ENCODE measurements at places on chromosomes 6 and 20.
A peak's percentile ranks its signal among the peaks of the same experiment; 100 is the strongest.

DNA sequence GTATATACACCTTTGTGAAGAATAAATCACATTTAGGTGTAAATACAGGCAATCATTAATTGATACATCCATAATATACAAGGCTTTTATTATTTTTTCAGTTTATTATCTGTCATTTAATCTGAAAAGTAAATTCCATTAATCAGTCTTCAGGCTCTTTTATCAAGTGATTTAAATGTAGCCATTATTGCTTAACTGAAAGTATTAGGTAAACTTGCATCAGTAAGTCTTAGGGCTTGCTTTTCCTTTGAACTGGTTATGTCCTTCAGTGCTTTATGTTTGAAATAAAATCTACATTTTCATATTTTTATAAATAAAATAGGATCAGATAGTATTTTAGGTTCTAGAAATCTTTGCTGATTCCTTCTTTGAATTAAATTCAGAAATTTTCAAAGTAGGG lies 4.1 kb downstream of the TPBG start:
- no peak for DNase-seq

- DNase-seq, result no peak
These were observed 132.5 kb downstream of the EPM2A start for GRCh38 chr6:145602726-145603326.

GRCh38 chr6:148383658-148384368 lies 41.2 kb downstream of the SASH1 start:
- DNase-seq, result no peak

DNA sequence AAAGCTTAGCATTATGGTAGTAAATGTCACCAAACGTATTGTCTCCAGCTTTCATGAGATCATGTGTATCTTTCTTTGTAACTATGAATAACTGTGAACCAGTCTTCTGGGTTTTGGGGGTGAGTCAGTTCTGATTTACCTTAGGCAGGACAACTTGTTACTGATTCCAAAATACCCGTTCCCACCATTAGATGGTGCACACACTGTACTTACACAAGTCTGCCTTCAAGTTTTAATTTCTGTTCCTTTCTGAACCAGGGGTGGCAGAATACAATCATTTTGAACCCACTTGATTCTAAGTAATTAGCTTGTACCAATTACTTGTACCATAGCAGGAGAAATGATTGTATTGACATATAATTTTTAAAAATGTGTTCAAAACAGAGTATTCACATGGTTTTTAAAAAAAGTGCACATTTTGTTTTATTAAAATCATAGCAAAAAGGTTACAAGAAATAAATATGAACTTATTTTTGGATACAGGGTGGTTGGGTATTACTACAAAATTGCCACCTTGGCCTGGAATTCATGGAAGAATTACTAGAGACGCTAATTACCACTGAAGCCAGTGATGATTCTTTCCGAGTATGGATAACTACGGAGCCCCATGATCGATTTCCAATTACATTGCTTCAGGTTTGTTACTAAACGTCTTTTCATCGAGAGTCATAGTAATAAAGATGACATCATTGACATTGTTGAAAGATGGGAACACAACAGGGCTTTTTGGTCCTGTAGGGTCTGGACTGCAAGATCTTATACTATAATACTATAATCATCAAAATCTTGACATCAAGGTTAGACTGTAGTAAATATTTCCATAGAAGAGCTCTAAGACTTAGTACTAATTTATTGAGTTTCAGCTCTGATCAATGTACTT lies 75.2 kb upstream of the GLP1R start:
- DNase-seq, result peak; percentile 87

GRCh38 chr6:125577124-125577662 lies 172.2 kb upstream of the HEY2 start:
- no peak for DNase-seq

DNA sequence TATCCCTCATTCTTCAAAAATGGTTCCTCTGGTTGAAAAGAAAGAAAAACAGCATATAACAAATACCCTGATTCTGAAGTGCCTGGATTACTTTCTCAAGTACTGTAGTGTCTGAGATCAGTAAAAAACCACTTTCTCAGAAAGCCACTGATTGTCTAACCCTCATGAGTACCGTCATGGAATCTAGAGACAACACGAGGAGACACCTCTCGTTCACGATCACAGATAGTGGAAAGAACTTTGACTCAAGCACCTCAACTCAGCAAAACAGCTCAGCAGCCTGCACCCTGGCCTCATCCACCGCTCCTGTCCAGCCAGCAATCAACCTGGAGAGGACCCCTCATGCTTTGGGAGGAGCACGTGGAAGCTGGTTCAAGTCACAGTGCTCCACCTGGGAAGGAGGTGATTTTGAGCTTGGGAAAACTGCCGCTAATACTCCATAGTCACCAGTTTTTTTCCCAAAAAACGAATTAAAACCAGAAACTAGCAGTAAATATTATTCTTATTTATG lies 1.0 kb downstream of the SCML4 start:
- DNase-seq, result no peak

- no peak for DNase-seq
These were observed 702 bp upstream of the TNFAIP3 start for GRCh38 chr6:137866200-137866913.

DNA sequence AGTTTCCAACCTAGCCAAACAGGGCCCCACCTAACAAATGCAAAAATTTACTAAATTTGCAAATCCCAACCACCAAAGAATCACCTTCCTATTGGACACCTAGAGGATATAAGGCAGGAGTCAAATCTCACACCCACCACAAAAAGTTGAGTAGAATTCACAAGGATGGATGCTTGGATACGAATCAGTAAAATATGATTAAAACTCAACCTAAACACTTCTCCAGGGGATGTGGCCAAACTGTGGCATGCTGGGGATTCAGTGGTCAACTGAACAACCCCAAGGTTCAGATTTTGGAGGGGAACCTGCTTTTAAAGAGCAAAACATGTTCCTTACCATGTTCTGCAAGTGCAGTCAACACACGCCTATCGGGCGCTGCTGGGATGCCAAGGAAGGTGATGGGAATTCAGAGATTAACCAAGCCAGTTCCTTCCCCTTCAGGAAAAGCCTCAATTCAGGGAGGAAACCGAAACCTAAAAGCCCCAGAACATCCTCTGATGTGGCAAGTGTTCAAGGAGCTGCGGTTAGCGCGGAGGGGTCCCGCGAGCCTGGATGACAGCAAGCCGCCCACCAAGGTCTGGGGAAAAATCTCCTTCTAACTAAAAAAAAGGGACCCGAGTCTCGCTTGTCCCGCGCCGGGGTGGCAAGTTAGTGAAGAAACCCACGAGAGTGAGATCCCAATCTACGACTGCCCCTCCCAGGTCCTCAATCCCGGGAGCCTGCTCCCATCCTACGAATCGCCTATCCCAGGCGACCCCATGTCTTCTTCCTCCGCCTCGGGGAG lies 902 bp downstream of the SAMHD1 start:
- no peak for DNase-seq

DNA sequence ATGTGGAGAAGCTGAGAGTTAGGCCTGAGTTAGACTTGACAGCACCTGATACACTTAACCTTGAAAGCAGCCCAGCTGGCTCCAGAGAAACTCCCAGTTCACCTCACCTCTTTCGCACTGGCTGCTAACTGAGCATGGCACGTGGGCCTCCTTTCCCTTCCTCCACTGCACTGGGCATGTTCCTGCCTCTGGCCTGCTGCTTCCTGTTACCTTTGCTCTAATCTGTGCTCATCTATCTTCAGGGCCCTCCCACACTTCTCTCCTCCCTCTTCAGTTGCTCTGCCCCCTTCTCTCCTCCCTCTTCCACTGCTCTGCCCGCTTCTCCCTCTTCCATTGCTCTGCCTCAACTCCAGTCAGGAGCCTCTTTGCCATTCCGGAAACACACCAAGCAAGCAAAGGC lies 13.7 kb upstream of the UBE2V1 start:
- peak; percentile 42 for DNase-seq

DNA sequence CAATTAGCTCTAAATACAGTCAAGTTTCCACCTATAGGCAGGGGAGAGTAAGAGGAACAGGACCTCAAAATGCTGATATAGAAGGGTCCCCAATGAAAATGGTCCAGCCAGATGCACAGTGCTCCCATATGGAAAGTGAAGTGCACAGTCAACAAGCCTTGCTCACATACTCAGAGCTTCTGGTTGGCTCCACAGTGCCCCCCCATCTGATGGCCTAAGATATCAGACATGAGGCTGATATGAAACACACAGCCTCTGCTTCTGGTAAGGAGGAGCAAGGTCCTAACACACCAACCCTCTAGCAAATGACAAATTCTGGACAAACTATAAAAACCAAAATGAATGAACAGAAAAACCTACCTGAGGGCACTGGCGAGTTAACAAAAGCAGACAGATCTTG lies 111.4 kb upstream of the EMILIN3 start:
- no peak for DNase-seq

DNA sequence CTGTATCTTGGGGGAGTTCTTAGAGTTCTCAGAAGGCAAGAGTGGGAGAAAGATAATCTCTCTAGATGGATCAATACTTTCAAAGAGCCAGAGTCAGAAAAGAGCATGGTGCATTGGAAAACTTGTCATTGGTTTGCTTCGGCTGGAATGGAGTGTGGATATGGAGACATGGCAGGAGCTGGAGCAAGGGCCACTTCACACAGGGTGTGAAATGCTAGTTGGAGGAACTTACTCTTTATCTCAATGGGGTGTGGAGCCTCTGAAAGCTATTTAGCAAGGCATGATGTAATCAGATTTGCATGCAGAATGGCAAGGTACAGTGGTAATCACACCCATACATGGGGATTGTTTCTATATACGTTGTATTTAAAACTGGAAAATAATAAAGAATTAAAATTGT lies 31.5 kb upstream of the PAQR8 start:
- no peak for DNase-seq

DNA sequence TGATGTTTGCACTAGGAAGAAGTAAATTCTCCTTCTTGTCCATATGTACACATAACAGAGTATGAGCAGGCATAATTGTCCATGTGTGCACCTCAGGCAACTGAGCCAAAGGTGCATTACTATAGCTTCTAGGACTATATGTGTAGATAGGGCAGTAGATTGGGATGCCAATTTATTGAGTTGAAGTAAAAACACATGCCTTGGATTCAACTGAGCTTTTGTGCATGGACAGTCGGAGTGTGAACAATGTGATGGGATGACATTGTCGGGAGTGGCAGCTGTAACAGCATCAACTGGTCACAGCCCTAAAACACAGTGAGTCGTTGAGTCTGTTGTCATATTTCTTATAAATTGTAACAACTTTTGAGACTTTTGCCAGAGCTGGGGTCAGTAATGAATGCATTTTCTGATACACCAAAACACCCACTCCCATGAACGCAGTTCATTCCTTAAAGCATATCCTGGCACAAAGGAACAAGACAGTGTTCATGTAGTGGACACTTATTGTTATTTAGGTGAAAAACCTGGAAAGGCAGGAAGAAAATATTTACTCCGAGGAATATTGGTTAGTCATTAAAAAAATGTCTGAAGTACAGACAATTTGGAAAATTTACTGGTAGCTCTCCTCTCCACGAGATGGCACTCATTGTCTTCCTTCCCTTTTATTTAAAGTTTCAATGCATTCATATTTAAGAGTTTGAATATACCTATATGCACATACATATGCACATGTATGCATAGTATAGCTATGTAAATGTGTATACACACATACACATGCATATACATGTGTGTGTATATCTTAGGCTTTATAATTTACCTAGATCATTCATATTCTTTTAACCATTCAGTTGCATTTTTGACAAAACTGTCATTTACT lies 302.0 kb upstream of the STXBP5 start:
- DNase-seq, result no peak

DNA sequence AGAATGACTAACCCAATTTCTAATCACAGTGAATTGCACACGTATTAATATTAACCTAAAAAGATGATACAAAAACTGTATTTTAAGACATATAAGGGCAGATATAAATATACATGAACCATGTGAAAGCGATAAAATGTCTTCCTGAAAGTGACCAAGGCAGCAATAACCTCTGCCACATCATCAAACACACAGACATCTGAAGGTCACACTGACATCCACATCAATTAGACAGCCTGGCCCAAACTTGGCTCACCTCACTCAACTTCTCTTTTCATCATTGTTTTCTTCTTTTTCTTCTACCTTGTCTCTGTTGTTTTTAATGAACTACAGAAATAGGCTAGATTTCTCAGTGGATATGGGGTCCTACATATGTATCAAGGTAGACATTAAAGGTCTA lies 128.5 kb downstream of the TRDN start:
- no peak for DNase-seq

DNA sequence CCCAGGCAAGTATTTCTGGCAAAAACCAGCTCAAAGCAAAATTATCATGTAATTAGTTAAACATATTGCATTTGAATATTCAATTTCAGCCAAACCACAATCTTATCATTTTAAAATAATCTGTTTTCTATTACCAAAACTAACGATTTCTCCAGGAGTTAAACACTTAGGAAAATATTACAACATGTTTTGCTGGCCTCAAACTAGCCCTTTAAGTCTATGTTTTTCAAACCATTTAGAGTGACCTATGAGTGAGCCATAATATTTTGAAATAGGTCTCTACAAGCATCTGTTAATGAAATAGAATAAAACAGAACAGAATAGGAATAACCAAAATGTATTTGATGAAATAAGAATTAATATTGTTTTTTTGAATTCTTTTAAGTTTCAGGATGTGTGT lies 370.9 kb downstream of the COL12A1 start:
- DNase-seq, result no peak

GRCh38 chr20:60137657-60138245 lies 179.5 kb downstream of the CDH26 start:
- peak; percentile 29 for DNase-seq

- DNase-seq, result no peak
These were observed 309.9 kb downstream of the BMP7 start for GRCh38 chr20:56956534-56956933.

- DNase-seq, result no peak
These were observed 86.4 kb upstream of the POU3F2 start for GRCh38 chr6:98747960-98748359.

DNA sequence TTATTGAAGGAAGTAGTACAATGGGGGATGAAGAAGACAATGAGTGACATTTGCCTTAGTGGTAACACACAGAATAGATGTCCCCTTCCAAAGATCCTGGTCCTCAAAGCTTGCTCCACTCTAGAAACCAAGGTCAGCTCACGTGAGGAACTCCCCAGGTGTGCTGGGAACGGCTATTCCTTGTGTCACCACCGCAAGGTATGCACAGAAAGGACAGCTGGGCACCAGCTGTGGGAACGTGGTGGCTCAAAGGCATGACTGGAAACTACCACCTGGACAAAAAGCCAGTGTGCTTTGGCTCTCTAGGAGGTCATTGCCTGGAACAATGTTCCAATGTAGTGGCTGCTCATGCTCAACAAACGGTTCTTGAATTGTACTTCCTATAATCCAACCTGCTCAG lies 94.0 kb downstream of the SLC22A3 start:
- DNase-seq, result no peak

DNA sequence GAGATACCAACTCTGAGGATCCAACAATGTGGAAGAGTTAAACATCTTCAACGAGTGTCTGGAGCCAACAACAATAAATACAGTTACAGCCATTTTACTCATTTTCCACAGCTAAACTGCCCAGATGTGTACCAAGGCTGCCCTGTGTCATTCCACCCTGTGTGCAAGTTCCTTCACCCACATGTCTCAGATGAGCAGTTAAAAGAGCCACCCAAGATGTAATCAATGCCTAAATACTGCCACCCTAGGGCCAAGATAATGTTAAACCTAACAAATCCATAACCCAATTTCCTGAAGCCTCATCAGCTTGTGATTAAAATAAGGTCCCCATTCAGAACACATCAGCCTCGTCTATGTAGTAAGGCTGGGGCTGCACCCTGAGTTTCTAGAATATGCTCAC lies 59.9 kb downstream of the GMDS start:
- DNase-seq, result no peak
